ENCODE measurements at places on chromosomes 4 and X. TPM values are rescaled to one million over a fixed set of nuclear protein-coding genes. Genes with fewer than 3 reads are reported as not detected.

DNA sequence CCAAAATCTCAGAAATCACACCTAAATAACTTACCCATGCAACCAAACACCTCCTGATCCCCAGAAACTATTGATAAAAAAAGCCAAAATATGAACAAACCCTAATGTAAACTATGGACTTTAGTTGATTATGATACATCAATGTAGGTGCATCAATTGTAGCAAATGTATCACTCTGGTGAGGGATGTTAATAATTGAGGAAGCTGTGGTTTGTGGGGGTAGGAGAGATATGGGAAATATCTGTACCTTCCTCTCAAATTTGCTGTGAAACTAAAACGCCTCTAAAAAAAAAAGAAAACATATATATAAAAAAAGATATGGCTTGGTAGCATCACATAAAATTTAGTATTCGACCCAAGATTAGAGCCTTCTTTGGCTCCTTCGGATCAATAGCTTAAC lies 144.3 kb upstream of the CPEB2 start:
- no peak for DNase-seq

DNA sequence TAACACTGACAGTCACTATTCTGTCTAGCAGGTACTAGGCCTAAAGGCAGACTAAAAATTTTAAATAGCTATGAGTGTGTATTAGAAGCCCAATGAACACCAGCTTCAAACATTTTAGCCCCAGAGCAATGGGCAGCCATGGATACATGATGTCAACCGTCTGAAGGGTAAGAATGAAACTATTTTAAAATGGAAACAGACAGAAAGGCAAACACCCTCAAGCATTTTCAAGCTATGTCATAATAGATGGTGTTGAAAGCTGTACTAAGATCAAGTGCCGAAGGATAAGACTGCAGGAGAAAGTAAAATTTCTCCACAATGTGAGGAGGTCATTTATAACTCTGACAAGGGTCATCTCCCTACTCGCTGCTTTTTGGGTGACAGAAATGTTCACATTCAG lies 225.0 kb downstream of the COL25A1 start:
- DNase-seq, result no peak

GRCh38 chrX:132743086-132743485 lies 215.3 kb downstream of the HS6ST2 start:
- no peak for DNase-seq

DNA sequence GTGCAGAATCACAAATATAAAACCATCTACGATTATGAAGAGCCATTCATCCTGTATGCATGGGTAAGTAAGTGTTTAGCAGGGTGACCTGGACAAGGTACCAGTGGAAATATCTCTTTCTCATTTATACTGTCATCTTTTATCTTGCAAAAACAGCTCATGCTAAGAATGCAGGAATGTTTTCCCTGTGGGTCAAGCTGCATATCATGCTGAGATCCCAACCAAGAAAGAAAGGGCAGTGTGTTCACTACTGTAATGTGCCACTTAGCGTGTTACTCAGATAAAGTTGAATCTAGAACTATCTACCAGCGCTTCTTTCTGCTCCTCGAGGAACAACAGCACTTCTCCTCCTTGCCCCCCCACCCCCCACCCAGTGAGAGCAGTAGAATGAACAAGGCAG lies 212.7 kb upstream of the TBL1X start:
- no peak for DNase-seq

The QRFPR gene
- 0.32 TPM for total RNA-seq

The BMPR1B gene
- 3.0 TPM for total RNA-seq

The NUP54 gene
- 38.2 TPM for total RNA-seq
